ENCODE measurements at places on chromosomes 5 and 9.

DNA sequence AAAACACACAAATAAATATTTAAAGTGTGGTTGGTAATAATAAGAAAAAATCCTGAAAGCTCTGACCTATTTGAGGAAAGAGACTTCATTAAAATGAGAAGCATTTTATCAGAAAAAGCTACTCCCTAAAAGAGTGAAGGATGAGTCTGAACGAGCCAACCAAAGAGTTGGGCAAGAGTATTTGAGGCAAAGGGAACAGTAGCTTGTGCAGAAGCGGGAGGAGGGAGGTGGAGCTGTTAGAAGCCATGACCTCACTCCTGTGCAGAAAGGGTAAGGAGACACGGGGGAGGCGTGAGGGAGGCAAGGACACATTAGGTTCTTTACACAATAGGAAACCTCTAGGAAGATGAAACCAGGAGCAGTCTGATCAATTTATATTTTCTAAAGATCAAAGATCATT is 29.4 kb downstream of the SH3RF2 start:
- no peak for DNase-seq

DNA sequence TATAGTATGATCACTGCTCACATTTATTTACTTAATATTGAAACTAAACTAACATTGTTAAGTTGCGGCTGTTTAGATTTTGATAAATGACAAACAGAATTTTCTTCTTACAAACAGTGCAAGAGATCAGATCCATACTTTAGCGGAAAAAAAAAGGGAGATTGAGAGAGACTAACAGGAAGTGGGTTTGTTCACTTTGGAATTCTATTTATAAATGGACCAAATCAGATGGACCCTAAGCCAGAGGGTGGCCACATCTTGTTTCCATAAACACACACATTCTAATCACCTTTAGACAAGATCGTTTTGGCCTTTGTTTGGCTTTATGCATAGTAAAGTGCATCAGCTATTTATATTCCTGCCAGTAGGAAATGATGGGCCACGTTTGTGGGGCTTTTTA is 381.4 kb upstream of the CD180 start:
- DNase-seq = no peak

- DNase-seq = no peak
Observed at GRCh38 chr9:3585606-3586005, 59.8 kb upstream of the RFX3 start.

DNA sequence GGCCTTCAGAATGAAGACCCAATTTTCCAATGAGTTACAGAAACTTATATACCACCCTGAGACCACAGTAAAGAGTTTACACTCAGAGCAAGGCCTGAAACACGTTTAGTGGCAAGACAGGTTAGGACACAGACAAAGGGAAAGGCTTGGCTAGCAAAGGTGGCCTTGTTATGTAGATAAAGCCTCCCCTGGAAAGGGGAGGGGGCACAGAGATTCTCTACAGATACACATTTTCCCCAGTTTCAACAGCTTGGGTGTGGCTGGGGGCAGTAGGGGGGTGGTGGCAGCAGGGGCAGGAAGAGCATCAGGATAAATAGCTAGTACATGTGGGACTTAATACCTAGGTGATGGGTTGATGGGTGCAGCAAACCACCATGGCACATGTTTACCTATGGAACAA is 51.9 kb upstream of the PPP1R2B start:
- DNase-seq = no peak

- DNase-seq = no peak
Observed at GRCh38 chr5:104817127-104817526, 1254.5 kb upstream of the NUDT12 start.

GRCh38 chr5:103327451-103327850 is 68.9 kb downstream of the MACIR start:
- DNase-seq = no peak

GRCh38 chr5:68041293-68041692 is 174.3 kb upstream of the PIK3R1 start:
- DNase-seq = no peak

GRCh38 chr5:173477345-173478040 is 139.0 kb downstream of the BOD1 start:
- no peak for DNase-seq

- DNase-seq = no peak
Observed at GRCh38 chr5:155794795-155795194, 532.2 kb upstream of the SGCD start.

DNA sequence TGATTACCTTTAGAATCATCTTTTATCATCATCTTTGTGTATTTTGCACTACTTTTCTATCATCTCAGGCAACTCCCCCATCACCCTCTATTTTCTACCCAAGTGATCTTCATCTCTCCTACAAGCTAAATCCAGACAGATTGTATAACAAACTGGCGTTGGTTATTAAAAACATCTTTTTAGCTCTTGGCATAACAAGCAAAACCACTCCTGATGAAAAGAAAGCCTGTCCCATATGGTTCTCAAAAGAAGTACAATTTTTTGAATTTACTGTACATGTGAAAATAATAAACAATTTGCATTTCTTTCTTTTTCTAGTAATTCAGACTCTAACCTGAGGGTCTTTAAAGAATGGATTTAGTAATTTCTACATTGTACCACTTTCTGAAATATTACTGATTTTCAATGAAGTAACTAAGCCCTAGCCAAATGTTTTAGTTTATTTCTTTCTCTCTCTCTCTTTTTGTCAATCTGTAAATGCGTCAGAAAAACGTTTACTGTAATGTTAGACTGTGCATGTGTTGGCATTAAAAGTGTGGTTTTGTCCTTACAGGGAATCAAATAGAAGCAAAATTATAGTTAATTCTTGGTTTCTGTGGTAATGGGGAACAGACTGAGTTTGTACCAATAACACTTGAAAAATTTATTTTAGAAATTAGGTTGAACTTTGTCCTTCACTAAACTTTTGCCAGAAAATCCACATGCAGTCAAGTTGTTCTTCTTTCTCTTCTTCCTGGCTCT is 52.5 kb upstream of the RPS23 start:
- DNase-seq = no peak

DNA sequence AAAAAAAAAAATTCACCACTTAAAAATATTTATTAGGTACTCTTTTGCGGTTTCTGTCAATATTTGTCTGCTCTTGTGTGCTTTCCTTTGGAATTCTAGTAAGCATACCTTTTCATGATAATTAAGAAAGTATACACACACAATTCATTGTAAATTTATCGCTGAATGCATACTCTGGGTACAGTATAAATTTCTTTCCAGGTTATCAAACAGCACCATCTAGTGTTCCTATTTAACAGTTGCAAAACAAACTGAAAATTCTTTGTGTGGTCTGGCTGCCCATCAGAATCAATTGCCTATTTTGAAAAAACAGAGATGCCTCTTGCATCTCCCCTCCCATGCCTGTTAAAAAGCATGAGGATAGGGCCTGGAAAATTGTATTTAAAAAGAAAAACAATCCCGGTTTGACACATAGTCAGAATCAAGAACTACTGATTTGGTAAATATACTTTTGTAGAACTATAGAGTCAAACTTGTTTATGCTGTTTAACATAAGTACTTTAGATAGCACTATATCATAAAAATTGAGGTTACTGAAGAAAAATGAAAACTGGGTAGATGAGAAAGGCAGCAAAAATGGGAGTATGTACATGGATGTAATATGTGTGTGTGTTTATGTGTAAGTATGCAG is 16.2 kb downstream of the PGGT1B start:
- no peak for DNase-seq

DNA sequence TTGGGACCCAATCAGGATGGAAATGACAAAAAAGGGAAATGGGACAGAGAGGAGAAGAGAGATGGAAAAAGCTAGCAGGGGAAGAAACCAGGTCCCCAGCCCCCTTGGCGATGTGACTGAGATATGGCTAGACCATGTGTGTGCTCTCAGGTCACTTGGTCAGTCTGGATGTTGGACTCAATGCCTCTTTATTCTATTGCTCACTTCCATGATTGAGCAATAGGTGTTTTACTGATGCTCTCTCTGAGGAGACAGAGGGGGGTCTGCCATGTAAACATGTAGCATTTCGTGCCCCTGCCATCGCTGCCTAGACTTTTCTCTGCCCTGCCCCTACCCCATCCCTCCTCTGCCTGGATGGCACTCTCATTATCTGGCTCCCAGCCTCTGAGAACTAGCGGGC is 150.6 kb downstream of the DROSHA start:
- no peak for DNase-seq

GRCh38 chr5:175246242-175246888 is 197.6 kb downstream of the DRD1 start:
- DNase-seq = peak; percentile 61

GRCh38 chr5:110590187-110590586 is 136.3 kb downstream of the TMEM232 start:
- DNase-seq = peak; percentile 4

DNA sequence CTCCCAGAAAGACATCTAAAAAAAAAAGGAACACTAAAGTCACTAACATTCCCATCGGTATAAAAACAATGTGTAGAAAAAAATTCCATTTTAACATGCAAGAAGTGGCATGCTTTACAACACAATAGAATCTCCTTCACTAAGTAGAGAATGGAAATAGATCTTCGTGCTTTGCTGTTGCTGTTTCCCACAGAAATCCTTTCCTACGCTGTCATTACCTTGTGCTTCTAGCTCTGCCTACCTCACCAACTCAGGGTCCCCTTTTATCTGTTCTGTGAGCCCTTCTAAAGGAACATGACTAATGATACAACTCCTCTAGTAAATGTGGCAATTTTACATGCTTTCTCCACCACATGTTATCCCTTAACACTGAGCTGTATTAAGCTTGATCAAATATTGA is 202.9 kb downstream of the MCTP1 start:
- no peak for DNase-seq

DNA sequence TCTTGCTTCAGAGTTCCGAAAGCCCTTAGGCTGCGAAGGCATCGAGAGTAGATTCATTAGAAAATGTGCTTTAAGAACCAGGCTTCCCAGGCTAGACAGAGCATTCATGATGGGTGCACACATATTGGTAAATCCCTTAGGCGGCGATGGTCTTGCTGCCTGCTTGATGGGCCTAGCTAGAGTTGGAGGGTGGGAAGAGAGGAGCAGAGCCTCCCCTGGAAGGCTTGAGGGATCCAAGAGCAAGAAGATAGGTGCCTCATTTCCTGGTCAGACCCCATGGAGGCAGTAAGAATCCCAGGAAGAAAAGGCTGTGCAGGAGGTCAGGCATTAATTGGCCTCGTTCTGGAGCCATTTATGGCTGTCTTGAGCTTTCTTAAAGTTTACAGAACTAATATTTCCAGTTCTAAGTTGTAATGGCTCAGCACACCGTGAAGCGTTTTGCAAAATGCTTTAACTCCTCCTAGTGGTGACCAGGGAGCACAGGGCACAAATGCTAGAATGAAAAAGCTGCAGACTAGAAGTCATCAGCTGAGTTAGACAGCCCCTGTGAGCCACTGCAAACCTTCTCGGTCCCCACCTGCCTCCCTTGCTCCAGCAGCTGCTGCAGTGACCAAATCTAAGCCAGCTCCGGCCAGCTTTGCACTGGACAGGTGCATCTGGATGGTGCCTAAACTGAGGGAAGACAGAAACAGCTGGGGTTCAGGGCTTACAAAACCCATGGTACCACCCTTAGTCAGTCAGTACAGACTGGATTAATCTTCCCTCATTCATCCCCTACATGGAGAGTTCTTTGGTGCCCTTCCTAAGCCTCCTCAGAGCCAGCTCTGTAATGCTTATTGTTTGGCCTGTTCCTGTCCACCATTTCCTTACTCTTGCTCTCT is 14.7 kb downstream of the SLC45A2 start:
- peak; percentile 24 for DNase-seq

DNA sequence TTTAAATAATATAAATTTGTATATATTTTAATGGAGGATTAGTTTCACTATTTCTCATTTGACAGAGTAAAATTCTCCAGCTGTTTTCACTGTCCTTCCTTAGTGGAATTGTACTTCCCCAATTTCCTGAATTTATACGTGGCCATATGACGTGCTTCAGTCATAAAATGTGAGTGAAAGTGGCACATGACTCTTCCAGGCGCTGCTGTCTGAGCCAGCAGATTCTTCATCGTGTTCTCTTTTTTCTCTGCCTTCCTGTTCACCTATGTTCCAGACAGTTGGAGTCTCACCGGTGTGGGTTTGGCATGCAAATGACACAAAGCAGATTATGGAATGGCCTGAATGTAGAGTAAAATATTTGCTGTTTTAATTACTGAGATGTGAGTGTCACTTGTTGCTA is 684.1 kb downstream of the SEMA5A start:
- DNase-seq = no peak

DNA sequence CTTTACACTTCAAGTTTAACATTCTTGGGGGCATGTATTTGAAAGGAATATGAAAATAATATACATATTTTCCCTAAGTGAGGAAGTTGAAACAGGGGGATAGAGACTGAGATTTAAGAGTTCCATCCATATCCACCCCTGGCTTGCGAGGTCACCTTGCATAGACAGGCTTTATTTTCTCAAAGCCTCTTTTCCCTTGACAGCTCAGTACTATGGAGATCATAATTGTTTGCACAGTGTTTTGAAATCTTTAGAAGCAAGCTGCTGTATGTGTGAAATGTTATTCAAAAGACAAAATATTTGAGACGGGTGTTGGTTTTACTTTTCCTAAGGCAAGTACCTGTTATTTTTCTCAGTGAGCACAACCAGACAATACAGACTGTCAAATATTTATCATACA is 163.1 kb downstream of the LRRC70 start:
- no peak for DNase-seq

- DNase-seq = no peak
Observed at GRCh38 chr5:88401686-88402085, 133.0 kb upstream of the TMEM161B start.

GRCh38 chr9:129667378-129667777 is 1.9 kb downstream of the PRRX2 start:
- no peak for DNase-seq

DNA sequence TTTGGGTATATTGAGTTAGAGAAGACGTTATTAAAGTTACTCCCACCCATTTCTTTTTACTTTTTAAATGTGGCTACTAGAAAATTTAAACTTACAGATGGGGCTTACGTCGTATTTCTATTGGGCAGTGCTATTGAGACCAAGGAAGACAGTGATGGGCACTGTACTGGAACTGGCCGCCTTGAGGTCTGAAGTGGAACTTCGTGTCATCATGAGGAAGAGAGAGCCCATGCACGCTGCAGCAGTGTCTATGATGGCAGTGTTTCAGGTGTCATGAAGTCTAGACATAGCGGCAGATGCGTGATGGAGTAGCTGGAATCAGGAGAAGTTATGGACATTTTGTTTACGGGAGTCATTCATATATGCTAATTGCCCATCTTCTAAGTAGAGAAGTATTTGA is 143.7 kb downstream of the LRRC70 start:
- DNase-seq = no peak

DNA sequence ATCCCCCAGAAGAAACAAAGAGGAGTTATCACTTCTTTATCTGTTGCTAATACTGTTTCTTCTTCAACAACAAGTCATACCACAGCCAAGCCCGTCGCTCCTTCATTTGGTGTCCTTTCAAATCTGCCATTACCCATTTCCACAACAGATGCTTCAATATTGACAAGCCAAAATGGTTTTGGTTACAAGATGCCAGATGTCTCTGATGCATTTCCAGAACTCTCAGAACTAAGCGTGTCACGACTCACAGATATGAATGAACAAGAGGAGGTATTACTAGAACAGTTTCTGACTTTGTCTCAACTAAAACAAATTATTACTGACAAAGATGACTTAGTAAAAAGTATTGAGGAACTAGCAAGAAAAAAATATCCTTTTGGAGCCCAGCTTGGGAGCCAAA is 16.0 kb upstream of the HAND1 start:
- DNase-seq = no peak

All from fibroblast of skin of left biceps (primary cell).